MG63 (cell line): ENCODE measurements at places on chromosomes 2 and 18.

DNA sequence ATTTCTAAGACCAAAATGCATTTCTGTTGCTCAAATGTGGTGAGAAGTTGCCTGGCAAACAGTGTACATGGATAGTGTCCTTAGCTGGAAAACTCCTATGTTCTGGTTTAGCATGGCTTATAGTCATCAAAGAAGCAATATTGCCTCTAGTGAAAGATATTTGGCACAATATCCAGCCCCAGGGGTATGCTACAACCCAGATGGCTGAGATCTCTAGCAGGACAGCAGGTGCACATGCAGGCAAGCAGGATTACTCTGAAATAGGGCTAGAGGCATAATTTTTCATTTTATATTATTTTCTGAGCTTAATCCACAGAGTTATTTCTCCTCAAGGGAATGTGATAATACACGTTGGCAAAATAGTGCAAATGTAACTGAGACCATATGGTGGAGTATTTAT lies 34.0 kb downstream of the CCDC195 start:
- DNase-seq, result no peak

DNA sequence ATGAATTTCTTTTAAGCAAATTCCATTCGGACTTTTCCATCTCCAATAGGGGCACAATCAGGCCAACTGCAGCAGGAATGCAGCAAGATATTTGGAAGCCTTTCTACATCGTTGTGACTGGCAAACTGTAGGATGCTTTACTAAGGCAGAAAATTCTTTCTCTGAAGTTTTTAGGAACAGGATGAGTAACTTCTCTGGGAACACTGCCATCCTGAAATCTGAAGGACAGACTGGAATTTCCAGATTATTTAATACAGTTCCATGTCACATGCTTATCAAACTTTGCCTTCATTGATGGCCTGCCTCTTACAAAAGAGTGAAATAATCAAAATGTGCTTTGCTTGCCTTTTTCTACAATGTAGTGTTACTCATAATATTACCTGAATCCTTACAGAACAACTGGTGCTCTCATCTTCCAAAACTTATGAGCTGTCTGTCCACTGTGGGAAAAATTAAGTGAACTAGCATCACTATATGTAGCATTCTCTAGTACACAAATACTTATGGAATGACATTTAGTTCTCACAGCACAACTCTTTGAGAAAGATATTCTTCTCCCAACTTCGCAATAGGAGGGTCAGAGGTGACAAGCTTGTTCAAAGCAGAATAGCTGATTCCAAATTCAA lies 32.0 kb upstream of the MAP2 start:
- peak; percentile 20 for DNase-seq

DNA sequence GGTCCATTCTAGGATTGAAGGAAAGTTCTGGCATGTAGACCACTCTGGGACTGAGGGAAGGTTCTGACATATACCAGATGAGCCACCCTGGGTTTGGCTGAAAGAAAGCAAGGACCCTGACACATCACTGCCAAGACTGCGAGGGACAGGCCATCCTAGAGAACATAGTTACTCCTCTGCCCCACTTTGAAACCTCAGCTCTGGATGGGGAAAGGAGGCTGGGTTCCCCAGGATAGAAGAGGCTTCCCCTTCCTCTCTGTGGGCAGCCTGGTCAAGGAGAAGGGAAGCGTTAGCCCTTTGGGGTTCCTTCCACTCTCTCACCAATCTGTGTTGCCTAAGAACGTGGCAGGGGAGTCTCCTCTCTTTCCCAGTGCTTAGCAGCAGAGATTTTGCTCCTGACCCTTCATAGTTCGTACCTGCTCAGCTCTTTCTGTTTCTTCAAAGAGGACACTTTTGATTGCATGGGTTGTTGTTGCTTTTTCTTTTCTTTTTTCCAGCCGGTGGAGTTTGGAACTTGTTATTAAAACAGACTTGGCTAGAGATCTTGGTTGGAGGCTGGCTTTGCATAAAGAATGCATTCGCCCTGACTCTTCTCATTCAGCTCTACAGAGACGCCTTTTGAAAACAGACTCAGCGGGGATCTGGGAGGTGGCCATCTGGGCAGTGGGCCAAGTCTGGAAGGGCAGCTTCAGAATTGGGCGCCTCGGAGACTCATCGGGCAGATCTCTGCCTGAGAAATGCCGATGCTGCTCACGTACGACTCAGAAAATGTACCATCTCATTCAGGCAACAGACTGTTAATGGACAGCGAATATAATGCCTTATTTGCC lies 166.1 kb downstream of the CLIP4 start:
- DNase-seq, result peak; percentile 96

DNA sequence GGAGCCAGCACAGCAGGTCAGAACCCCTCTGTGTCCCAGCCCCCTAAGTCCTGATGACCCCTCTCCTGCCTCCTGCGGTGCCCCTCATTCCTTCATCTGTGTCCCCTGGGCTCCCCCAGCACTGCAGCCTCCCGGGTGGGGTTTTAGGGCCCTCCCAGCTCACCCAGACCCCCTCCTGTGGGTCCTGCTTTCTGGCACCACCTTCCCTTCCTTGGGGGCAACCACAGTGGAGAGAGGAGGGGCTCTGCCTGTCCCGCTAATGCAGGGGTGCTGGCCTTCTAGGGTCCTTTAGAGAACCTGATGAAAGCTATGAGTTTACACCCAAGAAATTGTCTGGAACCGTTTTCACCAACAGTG lies 42.7 kb upstream of the ALPP start:
- no peak for DNase-seq

GRCh38 chr2:144603334-144603733 lies 83.4 kb upstream of the ZEB2 start:
- no peak for DNase-seq

- DNase-seq, result no peak
These were observed 178.4 kb downstream of the LNPK start for GRCh38 chr2:175823707-175824073.

- DNase-seq, result no peak
These were observed 141.1 kb downstream of the DCC start for GRCh38 chr18:52481116-52481515.

DNA sequence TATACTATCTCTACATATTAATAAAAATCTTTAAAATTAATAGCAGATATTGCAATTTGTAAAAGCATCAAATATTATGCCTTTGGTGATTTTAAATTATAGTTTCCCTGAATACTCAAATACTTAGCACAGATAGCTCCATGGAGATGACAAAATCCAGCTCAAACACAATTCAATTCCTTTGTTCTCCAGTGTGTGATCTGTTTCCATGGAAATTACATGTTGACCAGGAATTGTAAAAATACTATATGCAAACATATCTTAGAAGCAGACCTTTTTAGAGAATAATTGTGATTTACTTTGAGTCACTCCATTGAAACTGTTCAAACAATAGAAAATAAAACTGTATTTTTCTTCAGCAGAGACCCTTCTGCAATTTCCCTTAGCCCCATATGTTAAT lies 68.3 kb downstream of the FAM161A start:
- no peak for DNase-seq
